Activated CD4-positive, alpha-beta T cell treated with anti-CD3 and anti-CD28 coated beads for 24 hours (primary cell): ENCODE measurements at places on chromosomes 13 and 19.

DNA sequence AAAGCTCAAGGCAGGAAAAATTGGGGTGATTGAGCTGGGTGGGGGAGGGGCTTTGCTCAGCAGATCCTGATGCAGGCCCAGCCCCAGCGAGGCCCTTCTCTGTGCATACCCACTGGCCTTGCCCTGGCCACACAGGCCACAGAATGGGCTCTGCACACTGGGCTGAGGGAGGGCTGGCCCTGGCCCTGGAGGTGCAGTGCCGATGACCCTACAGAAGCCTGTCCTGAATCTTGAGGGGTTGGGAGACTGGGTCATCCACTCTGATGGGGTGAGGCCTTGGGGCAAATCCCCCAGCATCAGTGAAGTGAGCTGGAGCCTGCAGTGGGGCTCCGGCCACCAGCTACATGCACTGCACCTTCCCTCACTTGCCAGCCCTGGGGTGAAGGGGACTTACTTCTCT, 153.1 kb downstream of the URI1 start:
- no peak for DNase-seq

- no peak for DNase-seq
Measured at GRCh38 chr19:36244066-36244465, 29.2 kb downstream of the ZNF146 start.

DNA sequence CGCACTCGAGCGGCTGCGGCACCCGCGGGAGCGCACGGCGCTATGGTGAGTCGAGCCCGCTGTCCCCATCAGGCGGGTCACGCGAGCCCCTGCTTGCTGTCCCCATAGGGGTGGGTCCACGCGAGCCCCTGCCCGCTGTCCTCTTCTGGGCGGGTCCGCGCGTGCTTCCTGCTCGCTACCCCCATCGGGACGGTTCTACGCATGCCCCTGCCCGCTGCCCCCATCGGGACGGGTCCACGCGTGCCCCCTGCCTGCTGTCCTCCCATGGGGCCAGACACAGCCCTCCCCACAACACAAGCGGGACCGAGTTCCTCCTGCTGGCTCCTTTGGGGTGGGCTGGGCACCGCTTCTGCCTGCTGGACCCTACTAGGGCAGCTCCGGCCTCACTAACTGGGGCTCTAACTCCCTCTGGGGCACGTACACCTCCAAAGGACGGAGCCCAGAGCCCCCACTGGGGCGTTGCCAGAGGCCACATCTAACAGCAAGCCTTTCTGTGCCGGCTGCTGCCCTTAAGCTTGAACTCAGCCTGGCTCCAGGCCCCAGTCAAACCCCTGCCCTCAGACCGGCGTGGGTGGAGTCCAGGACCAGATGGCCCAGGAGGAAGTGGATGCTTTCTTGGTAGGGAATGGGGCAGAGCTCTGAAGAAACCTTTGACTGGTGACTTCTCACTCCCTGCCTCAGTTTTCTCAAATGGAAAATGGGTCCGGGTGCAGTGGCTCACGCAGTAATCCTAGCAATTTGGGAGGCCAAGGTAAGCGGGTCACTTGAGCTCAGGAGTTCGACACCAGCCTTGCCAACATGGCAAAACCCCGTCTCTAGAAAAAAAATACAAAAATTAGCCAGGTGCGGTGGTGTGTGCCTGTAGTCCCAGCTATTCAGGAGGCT, 722 bp downstream of the COLGALT1 start:
- no peak for DNase-seq

DNA sequence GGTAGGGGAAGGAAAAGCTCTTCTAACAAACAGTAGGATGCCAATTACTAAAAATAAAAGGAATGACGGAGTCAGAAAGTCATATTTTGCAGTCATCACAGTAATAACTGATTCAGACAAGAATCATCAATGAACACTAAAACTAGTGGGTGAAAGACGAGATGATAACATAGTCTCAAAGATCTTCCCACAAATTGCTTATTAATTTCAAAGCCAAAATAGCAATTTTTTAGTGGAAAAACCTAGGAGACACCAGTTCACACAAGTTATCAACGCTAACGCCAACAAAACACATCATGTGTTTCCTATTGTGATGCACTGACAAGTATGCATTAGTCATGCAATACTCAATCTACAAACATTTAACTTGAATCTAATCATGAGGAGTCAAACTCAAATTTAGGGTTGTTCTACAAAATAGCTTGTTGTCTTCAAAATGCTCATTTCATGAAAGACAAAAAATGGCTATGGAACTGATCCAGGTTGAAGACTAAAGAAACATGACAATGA, 18.6 kb downstream of the ZNF233 start:
- no peak for DNase-seq

GRCh38 chr19:57689750-57690149, 8.0 kb downstream of the ZNF551 start:
- no peak for DNase-seq

DNA sequence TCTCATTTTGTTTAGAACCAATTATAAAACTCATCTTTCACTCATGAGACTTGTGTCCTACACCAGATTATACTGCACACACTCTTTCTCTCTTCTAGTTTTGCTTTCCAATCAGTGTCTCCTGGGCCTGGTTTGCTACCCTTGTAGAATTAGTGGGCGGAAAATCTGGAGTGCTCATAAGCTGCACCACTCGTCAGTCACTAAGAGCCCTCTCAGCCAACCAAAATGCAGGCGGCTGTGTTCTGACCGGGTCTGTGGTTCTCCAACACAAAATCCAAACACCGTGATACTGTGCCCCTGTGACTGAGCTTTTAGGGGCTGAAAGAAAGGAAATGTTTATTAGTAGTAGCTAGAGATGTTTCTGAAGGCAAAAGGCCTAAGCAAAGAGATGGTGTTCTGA, 83.7 kb upstream of the OBI1 start:
- no peak for DNase-seq

DNA sequence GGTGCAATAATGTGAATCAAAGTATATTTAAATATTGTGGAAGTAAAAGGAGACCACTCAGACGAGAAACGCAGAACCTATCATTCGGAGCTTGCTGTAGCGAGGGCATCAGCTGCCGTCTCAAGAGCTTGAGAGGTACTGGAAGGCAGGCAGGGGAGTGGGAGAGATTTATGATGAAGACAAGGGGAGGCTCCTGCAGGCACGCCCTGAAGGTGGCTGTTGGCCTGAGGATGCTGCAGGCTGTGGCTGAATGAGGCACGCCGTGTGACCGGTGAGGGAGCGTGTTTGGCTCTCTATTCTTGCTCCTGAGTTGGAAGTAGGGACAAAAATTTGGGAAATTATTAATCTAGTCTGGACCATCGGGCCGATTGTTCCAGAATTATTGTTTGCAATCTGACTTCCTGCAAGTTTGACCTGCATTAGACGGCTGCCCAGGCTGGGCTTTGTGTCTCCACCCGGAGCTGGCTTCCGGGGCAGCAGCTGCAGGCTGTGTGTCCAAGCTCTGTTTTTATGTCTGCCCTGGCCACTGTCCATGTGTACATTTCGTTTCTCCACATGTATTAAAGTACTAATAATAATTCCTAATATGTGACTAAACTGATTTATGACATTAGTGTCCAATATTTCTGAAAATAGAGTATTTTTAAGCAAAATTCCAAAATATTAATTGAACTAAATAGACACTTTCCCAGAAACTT, 91.1 kb upstream of the ANKRD10 start:
- DNase-seq = no peak

GRCh38 chr13:88097541-88097940, 426.4 kb downstream of the SLITRK5 start:
- DNase-seq = no peak

DNA sequence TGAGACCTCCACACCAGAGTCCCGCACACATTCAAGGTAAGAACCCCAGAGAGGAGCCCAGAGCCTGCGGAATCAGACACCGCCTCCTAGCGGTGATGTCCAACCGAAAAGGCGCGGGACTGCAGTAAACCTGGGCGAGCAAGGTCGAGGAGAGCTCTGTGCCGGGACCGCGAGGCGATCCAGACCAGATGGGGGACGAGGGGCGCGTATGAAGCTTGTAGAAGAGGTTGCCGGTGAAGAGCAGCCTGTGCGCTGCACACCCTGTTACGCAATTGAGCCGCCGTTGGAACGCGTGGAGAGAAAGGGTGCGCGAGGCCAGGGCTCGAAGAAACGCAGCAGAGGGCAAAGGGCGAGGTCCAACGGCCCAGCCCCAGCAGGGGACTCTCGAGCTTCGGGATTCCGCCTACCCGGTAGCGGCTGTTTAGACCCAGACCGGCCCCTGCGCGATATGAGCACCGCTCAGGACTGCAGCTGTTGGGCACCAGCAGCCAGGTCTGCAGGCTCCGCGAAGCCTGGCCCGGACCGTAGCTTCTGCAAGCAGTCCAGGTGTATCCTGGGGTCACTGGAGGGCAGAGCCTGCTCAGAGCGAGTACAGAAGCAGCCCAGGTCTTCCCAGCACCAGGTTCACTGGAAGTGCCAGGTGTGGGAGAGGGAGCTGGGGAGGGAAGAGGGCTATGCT, 65.9 kb upstream of the ZNF599 start:
- peak; percentile 20 for DNase-seq

- no peak for DNase-seq
Measured at GRCh38 chr19:50832666-50833065, 708 bp downstream of the KLK15 start.

- no peak for DNase-seq
Measured at GRCh38 chr19:50501186-50501567, 9.8 kb downstream of the JOSD2 start.

- DNase-seq = no peak
Measured at GRCh38 chr19:11286312-11286974, 9.5 kb upstream of the TSPAN16 start.

DNA sequence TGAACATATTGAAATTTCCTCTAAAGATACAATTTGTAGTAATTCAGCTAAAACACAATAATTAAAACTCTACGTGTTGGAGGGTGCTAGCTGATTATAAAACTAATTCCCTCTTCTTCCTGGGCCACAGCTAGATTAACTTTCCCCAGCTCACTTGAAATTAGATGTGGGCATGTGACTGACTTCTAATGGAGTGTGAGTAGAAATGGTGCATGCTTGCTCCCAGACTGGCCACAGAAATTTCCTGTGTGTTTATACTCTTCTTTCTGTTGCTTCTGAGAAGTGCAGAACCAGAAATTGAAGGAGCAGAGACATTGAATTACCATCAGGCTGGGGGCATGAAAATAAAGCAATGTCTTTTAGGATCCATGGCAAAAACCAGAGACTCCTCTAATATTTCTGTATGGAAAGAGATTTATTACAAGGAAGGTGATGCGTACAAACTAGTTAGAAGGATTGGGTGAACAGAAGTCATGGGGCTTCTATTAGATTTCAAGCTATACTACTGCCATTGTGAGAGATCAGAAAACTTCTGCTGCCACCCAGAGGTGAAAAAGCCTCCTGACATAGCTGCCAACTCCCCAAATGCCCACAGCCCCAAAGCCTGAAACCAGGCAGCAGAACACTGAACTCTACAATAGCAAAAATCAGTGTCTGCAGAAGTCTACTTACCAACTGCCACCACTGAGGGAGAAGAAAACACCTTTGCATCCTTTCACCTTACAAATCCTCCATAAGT, 379.2 kb upstream of the MIR17HG start:
- no peak for DNase-seq

GRCh38 chr13:21218351-21219035, 42.0 kb downstream of the MRPL57 start:
- no peak for DNase-seq

DNA sequence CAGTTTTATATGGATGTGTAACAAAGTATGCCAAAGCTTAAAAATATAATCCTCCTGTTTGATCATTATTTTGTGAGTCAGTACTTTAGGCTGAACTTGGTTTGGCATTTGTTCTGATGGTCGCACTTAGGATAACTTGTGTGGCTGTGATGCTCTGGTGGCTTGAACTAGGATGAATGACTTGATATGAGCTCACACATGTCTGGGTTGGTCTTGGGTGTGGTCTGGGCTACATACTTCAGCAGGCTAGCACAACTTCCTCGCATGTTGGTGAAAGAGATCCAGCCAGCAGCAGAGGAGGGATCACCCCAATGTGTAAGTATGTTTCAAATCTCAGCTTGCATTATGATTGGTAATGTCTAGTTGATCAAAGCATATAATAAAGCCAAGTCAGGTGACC, 969.1 kb upstream of the PCDH9 start:
- no peak for DNase-seq

- no peak for DNase-seq
Measured at GRCh38 chr19:16522559-16523377, 19.5 kb downstream of the CHERP start.

- no peak for DNase-seq
Measured at GRCh38 chr19:45591004-45591637, 6.5 kb upstream of the OPA3 start.

- no peak for DNase-seq
Measured at GRCh38 chr13:28340272-28340793, 154.6 kb downstream of the FLT1 start.

- no peak for DNase-seq
Measured at GRCh38 chr19:8815780-8816179, 16.3 kb downstream of the ZNF558 start.

DNA sequence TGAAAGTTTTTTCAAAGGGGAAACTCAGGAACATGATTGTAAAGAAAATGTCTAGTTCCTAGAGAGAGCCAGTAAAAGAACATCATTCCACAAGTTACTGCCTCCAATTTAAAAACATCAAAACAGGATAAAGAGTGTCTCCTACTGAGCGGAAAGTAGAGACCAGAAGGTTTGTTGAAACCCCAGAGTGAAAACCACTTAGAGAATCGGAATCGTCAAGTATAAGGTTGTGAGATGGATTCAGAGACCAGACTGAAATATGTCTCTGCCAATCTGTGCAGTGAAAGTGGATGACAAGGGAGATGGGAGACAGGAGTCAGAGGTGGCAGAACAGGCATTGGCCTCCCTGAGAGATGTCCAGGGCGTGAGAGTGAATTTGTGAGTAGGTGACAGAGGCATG, 133.4 kb downstream of the GPC6 start:
- no peak for DNase-seq

DNA sequence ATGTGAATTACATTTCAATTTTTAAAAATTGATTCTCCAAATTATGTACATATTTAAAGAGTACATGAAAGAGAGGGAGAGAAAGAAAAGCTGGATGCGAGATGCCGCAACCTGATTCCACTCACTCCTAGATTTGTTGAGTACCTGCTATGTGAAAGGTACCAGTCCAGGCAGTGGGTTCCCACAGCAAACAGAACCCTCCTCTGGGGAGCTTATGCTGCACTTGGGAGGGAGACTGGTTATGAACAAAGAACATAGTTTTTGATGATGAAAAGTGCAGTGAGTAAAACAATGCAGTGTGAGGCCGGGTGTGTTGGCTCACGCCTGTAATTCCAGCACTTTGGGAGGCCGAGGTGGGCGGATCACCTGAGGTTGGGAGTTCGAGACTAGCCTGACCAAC, 43.4 kb downstream of the ACTN4 start:
- no peak for DNase-seq

DNA sequence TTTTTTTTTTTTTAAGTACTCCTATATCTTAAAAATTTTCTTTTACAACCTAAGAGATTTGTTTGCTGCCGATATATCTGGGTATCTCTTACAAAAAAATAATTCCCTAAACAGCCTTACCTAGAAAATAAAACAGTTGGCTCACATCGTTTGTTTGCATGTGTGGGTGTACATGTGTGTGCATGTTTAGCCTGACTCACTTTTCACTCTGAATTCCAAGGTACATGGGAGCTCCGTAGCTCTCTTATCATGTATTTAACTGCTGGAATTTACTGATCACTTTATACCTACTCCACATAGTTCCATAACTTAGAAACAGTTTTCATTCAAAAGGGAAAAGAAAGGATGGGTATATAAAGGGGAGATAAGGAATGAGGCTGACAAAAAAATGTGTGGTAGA, 616.5 kb downstream of the GPC6 start:
- no peak for DNase-seq
